ENCODE measurements at places on chromosomes 3 and 15.
A peak's percentile ranks its signal among the peaks of the same experiment; 100 is the strongest.

- no peak for DNase-seq
Measured at GRCh38 chr3:37862219-37862902, 681 bp downstream of the CTDSPL start.

GRCh38 chr15:43966646-43967045 lies 139.8 kb downstream of the WDR76 start:
- DNase-seq, result no peak

DNA sequence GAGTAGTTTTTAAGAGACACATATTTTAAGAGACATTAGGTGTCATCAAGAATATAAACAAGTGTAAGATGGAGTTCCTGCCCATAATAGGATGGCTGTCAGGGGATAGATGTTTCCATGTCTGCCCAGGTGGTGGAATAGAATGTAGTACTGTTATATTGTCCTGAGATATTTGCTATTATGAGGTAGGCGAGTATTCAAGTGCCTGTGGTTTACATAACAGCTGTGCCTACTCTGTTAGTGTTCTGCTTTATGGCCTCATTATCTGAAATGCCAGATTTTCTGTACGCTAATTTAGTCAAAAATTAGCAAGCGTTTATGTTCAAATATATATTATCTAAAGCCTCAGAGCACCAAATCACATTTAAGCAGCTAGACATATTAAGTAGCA lies 360.2 kb upstream of the ROPN1 start:
- peak; percentile 66 for DNase-seq

DNA sequence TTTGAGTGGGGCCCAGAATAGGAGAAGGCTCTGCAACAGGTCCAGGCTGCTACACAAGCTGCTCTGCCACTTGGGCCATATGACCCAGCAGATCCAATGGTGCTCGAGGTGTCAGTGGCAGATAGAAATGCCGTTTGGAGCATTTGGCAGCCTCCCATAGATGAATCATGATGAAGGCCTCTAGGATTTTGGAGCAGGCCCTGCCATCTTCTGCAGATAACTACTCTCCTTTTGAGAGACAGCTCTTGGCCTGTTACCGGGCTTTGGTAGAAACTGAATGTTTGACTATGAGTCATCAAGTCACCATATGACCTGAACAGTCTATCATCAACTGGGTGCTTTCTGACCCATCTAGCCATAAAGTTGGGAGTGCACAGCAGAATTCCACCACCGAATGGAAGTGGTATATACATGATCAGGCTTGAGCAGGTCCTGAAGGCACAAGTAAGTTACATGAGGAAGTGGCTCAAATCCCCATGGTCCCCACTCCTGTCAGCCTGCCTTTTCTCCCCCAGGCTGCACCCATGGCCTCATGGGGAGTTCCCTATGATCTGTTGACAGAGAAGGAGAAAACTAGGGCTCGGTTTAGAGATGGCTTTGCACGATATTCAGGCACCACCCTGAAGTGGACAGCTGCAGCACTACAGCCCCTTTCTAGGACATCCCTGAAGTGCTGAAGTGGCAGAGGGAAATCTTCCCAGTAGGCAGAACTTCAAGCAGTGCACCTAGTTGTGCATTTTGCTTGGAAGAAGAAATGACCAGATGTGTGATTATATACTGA lies 971.4 kb downstream of the MCTP2 start:
- no peak for DNase-seq

DNA sequence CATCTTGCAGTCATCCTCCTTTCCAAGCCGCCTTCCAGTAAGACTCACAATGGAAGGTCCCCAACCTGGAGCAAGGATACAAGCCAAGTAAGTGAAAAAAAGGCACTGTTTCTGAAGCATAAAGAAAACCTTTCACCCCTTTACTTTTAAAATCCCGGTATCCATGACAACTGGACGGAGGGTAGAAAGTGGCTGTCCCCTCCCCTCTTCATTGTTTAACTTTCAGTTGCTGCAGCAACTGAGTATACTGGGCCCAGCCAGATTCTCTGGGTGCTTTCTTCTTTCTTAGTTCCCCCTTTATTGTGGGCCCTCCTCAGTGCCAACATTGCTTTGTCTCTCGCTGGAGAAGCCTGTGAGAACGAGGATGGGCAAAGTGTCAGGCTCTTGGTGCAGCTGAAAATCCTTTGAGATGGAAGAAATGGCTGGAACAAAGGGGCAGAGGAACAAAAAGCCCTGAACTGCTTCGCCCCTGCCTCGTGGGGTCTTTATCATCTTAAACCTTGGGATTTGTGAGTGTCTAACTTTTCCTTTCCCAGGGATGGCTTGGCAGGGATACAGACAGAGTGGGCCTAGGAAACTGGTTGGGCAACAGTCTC lies 224.0 kb upstream of the RGMA start:
- DNase-seq, result no peak

- DNase-seq, result no peak
Measured at GRCh38 chr3:39118079-39118478, 10.6 kb downstream of the TTC21A start.

DNA sequence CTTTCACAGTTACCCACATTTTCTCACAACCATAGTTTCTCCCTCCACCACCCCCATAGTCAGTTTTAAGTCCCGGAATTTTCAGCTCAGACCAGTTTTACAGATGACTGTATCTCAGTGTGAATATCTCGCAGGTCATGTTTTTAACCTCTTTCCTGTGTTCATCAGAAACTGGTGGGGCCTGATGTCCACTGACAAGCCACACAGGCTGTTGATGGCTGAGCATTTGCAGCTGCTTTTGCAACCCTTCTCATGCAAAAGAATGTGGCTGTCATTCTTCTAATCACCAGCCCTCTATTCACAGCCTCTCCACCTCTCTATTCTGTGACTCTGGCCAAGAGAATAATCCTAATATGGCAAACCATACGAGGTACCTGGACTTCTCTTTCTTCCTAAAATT lies 8.5 kb downstream of the GYG1 start:
- no peak for DNase-seq

GRCh38 chr3:142256712-142257333 lies 31.4 kb upstream of the GK5 start:
- DNase-seq, result no peak

DNA sequence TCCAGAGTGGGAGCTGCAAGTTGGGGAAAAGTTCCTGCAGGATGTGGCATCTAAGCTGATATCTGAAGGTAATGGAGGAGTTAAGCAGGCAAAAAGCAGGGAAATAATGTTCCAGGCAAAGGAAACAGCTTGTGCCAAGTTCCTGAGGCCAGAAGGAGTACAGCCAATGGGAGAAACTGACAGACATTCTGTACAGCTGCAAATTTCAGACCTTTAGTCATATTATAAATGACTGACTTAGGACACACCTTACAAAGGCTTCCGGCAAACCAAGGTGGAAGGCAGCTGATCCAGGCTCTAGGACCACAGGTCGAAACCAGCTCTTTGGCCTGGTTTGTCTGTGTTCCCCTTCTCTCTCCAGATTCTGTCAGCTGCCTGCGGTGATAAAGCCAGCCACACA lies 9.3 kb downstream of the WWTR1 start:
- no peak for DNase-seq

DNA sequence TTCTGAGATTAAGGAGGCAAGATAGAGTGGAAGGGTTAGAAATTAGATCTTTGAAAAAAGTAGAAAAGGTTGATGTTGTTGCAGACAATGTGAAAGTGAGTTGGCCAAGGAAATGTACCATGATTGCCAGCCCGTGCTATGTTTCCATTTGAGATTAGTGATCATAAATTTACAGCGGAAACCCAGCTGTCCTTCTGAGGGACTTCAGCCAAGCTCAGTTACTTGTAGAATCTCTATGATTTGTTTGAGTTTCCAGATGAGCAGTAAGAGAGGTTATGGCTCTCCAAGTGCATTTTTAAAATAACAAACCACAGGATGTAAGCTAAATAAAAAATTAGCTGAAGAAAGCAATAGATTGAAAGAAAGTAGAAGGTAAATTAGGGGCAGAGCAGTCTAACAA lies 54.2 kb upstream of the RBMS3 start:
- no peak for DNase-seq

- no peak for DNase-seq
Measured at GRCh38 chr15:89714775-89715174, 24.2 kb downstream of the WDR93 start.

GRCh38 chr15:56681113-56681512 lies 52.2 kb downstream of the ZNF280D start:
- no peak for DNase-seq

GRCh38 chr15:68987676-68988075 lies 26.8 kb upstream of the NOX5 start:
- DNase-seq, result no peak

GRCh38 chr3:69776289-69776688 lies 37.0 kb downstream of the MITF start:
- DNase-seq, result no peak

GRCh38 chr3:119647171-119647570 lies 13.2 kb downstream of the POPDC2 start:
- DNase-seq, result no peak

GRCh38 chr3:181683563-181683962 lies 28.2 kb upstream of the SOX2 start:
- DNase-seq, result no peak
